ENCODE measurements at places on chromosomes 6 and 20.
A peak's percentile ranks its signal among the peaks of the same experiment; 100 is the strongest.

DNA sequence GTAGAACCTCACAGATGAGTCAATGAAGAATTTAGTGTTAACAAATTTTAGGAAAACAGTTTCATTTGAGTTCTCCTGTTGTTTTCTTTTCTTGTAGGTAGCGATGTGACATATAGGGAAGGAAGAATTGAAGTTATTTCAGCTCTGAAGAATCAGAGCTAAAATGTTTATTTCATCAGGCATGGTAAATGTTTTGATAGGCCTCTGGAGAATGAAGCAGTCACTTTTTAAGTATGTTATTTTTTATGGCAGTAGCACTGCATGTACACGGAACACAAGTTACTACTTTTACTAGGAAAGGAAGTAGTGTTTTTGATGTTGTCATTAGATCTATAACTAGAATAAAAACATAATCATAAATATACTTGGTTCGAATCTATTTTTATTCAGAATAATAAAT is 1357.3 kb upstream of the CITED2 start:
- DNase-seq = no peak

- peak; percentile 21 for DNase-seq
Measured at GRCh38 chr20:14685183-14685582, 347.8 kb upstream of the FLRT3 start.

GRCh38 chr6:126377594-126378153 is 37.8 kb downstream of the CENPW start:
- DNase-seq = no peak

DNA sequence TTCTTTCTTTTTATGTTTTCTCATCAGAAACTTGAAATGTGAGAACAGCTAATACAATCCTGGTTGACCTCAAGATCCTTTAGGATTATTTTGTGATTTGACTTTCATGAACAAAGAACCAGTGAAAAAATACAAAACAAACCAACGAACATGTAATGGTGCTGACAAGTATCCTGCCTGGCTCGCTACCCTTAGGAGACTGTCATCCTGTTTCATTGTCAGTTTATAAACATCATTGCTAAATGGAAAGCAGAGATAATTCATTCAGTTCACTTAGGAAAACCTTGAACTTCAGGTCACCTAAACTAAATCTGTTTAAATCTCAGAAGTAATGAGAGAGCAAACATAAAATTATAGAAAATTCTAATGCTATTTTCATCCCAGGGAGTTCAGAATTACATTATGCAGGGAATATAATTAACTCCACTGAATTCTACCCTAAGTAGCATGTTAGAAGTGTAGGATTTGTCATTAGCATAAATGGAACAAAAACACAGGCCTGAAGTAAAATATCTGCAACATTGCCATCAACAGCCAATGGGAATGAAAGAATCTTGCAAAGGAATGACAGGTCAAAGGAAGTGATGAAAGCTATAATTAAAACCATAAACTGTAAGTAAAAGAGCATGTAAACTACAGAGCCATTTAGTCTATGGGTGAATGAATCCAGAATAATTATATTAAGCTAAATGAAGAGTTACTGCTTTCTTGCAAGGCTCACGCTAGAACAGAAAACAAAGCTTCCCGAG is 401.2 kb upstream of the MANEA start:
- DNase-seq = no peak

- no peak for DNase-seq
Measured at GRCh38 chr6:26400626-26401025, 1.4 kb upstream of the BTN3A1 start.

GRCh38 chr6:69362209-69362608 is 434.6 kb downstream of the LMBRD1 start:
- no peak for DNase-seq

- no peak for DNase-seq
Measured at GRCh38 chr6:7546020-7546369, 4.5 kb downstream of the DSP start.

DNA sequence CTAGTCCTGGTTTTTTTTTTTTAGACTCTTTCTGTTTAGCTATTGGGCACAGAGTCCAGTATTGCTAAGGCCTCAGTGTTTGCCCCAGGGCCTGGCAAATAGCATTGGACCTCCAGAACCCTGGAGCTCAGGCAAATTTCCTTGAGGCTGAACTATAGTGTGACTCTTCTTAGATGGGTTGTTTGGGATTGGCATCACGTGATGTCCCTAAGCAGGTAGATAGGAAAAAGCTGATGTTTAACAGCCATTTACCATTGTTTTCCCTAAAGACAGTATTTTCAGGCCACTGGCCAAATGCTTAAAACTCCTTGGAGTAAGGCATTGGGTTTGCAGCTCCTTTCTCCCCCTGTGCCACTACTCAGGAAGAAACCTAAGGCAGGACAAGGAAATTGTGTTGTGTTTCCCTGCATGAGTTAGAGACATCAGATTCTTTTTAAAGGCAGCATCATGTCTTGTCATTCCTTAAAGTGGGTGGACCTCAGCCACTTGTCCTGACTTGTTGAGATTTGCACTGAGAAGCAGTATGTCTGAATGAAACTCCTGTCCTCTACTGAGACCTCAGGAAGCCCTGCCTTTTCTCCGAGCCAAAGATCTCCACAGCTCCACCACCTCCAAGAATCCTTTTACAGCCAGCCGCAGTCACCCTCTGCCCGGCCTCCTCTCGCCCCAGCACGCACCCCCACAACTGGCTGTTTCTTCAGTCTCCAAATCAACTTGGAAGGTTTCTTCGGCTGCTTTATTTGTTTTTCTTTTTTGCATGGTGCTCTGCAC is 46.2 kb upstream of the RNF144B start:
- no peak for DNase-seq

DNA sequence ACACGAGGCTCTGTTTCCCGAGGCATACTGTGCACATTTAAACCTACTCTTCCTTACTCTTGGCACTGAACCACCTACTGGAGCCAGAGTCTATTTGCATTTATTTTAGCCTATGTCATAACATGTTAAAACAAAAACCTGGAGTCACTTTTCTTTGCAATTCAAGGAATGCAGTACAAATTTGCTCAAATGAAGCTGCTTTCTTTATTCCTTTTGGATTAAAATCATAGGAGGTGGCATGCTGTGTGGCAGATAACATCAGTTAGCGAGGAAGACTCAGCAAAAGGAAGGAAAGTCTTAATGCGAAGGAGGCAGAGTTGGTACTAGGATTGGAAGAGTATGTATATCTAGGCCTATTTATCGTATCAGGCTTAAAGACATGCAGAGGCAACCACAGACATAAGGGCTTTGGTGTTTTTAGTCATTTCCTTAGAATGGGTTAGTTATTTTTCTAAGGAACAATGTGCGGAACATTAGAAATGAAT is 92.9 kb downstream of the SAMD3 start:
- DNase-seq = no peak

GRCh38 chr20:44264287-44264686 is 17.2 kb downstream of the GDAP1L1 start:
- no peak for DNase-seq

- no peak for DNase-seq
Measured at GRCh38 chr6:167988945-167989841, 8.3 kb upstream of the KIF25 start.
